SK-MEL-5 (cell line): ENCODE measurements at places on chromosomes 3 and 15. TPM values are rescaled to one million over a fixed set of nuclear protein-coding genes. Genes with fewer than 3 reads are reported as not detected.

Gene SCG5
- 1.3 TPM in 1 of 2 replicates, not detected in the other for total RNA-seq

Gene SCAMP5
- 3.4 and 5.4 TPM in 2 replicates for total RNA-seq

Gene PRTG
- total RNA-seq = 11.3 and 16.4 TPM in 2 replicates

Gene KNG1
- total RNA-seq = not detected in 2 replicates

Gene UACA
- total RNA-seq = 24.4 and 27.1 TPM in 2 replicates

Gene KLHL40
- total RNA-seq = not detected in 2 replicates

Gene ZNF660
- total RNA-seq = 0.03 TPM in 2 replicates

Gene MYZAP
- total RNA-seq = 0.21 TPM in 1 of 2 replicates, not detected in the other

Gene WNT5A
- 1.2 and 1.3 TPM in 2 replicates for total RNA-seq

Gene GALK2
- total RNA-seq = 60.9 and 62.4 TPM in 2 replicates

DNA sequence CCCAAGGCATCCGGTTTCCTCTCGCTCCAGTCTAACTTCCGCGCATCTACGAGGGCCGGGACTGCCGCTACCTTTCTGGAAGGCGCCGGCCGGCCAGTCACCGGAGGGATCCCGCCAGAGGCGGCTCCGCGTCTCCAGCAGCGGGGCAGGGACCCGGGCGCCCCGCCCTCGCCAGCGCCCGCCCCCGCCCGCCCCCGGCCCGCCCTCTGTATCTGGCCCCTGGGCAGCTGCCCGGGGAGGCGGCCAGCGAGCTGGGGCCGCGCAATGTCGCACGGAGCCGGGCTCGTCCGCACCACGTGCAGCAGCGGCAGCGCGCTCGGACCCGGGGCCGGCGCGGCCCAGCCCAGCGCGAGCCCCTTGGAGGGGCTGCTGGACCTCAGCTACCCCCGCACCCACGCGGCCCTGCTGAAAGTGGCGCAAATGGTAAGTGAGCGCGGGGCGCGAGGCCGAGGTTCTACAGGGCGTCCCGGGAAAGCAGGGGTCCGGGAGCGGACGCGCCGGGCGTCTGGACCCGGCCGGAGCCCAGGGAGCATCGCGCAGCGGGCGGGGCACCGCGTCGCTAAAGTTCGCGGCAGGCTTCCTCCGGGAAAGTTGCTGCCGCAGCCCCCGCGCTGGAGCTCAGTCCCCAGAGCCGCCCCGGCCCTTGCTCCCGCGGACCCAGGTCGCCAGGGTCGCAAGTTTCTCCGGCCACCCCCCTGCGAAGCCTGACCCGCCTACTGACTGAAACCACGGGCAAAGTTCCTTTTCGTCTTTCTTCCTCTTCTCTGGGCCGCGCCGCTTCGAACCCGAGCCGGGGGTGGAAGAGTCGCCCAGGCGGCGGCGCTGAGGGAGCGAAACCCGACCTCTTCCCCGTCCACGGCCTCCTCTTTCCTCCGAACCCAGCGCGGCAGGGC, at the start of gene CMTM7:
TSS of gene CMTM7 (plus strand) at position 211 of the 893 bp plus-strand sequence. CDS start at position 265, 54 bp downstream.
- DNase-seq = peak; percentile 67

GRCh38 chr15:44194323-44195150, 534 bp downstream of the FRMD5 start:
- peak; percentile 62 for DNase-seq

- DNase-seq = peak; percentile 47
These were observed 440.2 kb downstream of the LPP start for GRCh38 chr3:188594139-188594538.

GRCh38 chr3:16568532-16568931, 36.7 kb downstream of the DAZL start:
- DNase-seq = no peak

- no peak for DNase-seq
These were observed 821 bp upstream of the MAGI1 start for GRCh38 chr3:66039590-66039887.

- DNase-seq = no peak
These were observed 198.3 kb downstream of the ADAMTS9 start for GRCh38 chr3:64489361-64490044.

DNA sequence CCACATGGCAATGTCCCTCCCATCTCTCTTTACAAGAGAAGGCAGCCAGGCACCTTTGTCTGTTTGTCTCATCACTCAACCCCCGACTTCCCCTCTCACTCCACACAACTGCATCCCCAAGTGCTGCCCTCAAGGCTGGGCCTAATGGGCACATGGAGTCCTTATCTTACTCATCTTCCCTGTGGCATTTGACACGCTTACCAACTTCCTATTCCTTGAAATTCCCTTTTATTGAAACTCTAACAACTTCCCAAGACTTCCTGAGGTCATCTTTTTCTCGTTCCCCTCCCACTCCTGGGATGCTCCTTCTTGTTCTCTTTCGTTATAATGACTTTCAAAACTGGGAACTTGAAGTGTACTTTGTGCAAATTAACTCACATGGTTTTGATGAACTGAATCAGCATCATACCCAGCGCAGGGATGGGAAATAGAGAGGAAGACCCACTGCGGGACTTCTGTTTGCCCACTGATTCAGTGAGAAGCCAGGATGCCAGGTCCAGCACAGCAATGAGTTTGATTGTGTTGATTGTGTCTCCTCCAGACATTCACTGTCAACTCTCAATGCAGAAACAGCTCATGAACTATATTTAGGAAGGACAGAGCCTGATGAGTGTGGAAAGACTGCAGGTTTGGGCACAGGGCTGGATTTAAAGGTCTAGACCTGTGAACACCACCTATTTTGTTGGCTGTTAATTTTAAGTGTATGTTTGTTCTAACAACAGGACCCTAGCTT, 104.7 kb upstream of the TNIK start:
- no peak for DNase-seq

- peak; percentile 68 for DNase-seq
These were observed 223.0 kb downstream of the NSUN3 start for GRCh38 chr3:94285872-94286271.

- peak; percentile 50 for DNase-seq
These were observed 120.6 kb upstream of the EPHA3 start for GRCh38 chr3:88986834-88987233.

DNA sequence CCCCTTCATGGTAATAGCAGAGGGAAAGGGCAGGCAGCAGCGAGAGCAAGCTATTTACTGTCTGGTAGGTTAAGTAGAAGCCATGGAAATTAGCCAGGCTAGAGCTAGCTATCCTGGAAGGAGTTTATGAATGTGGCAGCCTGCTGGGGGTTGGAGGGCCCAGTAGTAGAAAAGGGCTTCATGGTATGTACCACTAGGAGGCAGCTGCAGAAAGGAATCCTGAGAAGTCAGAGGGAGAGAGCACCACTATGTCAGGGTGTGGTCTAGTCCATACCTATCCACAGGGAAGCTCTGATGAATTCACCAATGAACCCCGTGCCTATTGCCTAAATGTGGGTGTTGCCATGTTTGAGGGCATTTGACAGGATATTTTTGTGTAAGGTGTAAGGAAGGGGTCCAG, 55.0 kb downstream of the PLAAT1 start:
- peak; percentile 55 for DNase-seq

DNA sequence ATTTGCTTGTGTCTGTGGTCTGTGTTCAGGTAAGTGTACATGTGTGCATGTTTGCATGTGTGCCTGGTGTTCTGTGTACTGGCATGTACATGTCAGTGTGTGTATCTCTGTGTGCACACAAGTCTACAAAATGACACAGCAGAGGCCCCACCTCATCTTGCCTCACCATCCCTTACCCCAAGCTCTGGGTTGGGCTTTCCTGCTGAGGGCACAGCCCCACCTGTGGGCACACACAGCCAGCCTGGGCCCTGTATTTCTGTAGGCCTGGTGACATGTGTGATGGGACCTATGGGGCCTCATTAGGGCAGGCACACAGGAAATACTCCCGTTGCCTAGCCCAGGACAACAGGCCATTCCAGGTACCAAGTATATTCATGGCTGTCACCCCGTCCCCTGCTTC, 13.5 kb downstream of the VIPR1 start:
- no peak for DNase-seq

DNA sequence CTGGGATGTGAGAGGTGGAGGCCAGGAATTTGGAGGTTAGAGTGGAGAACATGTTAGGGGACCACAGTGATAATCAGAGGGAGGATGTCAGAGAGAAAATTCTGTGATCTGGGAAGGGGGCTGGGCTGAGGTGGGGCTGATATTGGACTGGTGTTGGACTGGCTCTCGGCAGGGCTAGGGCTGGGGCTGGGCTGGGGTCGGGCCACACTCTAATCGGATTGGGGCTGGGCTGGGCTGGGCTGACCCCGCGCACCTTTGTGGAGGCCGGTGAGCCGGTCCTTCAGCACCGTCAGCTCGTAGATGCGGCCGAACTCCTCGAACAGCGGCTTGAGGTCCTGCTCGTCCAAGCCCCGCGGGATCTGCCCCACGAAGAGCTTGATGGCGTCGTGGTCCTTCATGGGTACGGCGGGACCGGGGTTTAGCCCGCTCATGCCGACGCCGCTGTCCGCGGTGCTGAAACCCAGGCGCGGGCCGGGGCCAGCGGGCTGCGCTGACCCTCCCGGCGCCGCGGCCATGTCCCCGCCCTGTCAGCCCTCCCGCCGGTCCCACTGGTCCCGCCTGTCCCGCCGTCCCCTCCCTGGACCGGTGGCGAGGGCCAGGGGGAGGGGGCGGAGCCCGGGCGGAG, 485 bp downstream of the CELF6 start:
- DNase-seq = peak; percentile 37

GRCh38 chr15:51802593-51802992, 26.9 kb upstream of the TMOD3 start:
- no peak for DNase-seq

GRCh38 chr3:123376451-123377242, 72.2 kb downstream of the ADCY5 start:
- DNase-seq = peak; percentile 58

DNA sequence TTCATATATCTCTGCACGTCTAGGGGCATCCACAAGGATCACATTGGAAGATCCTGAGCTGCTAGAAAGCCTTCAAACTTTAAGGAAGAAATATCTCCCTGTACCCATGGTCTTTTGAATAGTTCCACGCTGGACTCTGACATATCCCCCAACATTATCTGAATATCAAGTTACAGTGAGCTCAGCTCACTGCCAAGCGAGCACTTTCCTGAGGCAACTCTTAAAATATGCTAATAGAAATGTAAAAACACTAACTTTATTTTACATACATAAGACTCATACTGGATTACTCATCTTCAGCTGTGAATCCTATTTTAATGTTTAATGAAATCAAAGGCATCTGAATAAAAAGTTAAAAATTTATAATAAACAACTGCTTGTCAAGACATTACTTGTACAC, 420.2 kb upstream of the CCDC54 start:
- no peak for DNase-seq

- peak; percentile 93 for DNase-seq
These were observed at the start of gene KIF23 for GRCh38 chr15:69413822-69414700. Gene KIF23, plus strand, starts transcription at chr15:69414349. Its CDS starts 117 bp downstream, at chr15:69414466.

DNA sequence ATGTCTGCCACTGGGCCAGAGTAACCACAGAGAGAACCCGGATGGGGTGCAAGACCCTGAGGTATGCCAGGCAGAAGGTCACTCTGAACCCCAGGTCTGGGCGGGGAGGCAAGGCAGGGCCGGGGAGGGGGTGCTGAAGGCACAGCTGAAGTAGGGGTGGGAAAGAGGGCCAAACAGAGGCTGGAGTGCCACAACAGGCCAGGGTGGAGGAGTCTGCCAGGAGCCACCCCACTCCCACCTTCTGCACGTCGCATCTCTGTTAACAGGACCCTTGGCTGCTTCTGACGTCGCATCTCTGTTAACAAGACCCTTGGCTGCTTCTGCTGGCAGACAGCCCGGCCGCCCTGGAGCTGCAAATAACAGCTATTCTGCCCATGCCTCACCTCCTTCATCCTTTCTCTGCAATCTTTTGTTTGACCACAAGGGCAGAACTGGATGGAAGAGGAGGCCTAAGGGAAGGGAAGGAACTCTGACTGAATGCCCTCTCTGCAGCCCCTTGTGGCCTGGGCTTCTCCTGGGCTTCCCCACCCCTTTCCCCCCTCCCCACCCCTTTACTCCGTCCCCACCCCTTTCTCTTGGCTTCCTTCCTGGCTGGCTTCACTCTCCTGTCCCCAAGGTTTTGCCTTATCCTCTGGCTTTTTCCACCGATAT, 20.6 kb upstream of the FBLN2 start:
- peak; percentile 78 for DNase-seq

DNA sequence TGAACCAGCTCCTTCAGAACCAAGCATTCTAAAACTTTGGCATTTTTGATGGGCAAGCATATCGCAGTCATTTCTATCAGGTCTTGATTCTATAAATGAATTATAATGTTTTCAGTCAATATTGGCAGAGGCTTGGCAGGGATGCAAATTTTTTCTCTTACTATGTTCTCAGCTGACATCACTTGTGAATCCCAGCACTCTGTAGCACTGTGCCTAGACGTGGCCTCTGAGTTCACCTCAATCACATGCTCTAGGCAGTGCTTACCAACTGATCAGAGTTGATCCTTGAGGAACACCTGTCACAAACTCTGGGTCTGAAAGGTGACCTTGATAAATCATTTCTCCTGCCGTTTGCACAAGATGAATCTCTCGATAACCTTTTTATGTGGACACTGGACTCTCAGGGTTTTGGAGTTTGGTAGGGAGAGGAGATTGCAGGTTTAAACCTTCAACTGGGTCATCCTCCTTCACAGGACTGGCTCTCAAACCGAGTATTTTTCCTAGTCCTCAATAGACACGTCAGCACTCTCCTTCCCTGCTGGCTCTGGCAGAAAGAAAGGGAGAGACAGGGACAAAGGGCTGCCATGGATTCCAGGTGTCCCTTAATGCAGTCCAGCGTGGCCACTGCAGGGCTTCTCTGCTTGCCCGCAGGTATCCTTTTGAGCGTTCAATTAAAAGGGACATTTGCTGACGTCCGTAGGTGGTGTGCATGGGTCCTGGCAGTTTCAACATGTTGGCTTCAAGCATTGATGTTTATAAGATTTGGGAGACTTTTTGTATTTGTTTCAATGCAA, 222.3 kb upstream of the CMC1 start:
- DNase-seq = no peak

DNA sequence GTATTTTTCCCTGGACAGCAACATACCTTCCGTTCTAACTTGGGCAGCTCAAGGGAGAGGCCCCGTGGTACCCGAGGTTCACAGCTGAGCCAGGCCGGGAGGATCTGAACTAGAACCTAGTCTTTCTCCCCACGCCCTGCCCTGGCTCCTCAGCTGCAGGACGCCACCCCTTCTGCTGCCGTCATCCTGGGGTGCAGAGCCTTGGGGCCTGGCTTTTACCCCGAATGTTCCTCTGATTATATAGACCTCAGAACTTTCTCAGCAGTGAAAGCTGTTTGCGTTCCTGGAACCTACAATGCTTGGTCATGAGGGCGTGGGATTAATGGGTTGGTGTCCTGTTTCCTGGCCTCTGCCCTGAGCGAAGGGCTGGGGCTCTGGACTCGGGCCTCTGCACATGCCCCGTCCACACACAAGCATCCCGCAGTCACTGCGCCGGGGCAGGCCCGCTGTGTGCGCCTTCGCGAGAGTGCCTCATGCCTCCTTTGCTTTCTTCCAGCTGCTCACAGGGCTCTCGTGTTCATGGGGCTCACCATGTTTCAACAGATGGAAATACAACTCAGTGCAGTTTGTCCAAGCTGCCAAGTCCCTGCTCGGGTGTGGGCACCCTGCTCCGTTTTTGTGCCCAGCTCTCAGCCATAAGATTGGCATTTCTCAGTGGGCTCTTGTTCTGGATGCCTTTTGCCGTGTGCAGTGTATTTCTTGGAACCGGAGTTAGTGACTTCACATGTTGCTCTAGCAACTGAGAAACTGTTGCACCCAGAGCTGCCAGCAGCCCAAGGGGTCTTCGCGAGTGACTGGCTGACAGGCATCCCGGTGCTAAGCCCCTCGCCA, 20.4 kb downstream of the SYNM start:
- DNase-seq = no peak
